ENCODE measurements at places on chromosomes 12 and 14.

DNA sequence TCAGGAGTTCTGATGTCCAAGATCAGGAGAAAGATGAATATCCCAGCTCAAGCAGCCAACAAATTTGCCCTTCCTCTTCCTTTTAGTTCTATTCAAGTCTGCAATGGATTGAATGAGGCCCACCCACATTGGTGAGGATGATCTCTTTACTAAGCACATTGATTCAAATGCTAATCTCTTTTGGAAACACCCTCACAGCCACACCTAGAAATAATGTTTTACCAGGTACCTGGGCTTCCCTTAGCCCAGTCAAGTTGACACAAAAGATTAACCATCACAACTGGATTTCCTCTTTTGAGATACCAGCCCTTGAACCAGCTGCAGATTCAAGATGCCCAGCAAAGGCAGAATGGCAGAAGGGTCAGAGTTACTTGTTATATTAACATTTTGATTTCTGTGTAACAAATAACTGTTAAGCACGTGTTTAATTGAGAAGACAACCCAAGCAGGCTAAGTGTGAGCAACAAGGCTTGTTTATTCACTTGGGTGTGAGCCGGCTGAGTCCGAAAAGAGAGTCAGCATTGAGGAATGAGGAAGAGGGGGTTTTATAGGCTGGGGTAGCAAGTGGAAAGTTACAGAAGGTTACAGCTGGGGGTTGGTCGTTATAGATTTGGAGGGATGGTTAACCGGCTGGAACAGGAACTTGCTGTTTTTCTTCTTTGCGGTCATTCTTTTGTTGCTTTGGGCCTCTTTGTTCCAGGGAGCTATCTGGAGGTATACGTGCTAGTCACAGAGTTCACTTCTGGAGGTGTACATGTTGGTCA is 180.3 kb downstream of the EMP1 start:
- no peak for DNase-seq

DNA sequence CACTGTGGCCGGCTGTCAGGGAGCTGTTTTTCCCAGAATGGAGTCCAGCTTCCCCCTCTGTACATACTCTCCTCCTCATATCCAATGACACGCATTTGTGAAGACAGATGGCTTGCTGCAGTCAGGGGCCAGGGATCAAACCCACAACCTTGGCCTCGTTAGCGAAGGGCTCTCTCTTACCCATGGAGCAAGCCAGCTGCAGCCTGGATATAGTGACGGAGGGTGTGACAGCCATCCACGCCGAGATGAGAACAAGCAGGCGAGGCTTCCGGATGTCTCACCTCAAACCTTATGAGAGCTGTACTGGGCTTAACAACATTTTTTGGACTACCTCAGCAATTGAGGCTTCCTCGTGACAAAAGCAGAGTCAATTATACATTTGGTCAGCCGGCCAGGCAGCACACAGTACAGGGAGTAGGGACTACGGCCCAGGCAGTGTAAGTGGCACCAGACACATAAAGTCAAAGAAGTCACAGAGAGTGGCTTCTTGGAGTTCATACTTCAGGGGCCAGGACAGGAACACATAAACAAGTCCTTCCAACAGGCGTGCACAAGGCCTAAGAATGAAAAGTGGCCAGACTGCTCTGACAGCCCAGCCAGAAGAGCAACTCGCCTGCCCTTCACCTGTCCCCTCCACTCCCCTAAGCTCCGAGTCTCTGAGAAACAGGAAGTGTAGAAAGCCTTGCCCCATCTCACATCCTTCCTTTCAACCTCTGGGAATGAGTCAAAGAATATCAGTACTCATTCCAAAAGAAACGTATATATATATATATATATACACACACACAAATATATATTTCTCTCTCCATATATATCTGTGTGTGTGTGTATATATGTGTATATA is 115.1 kb downstream of the TTC7B start:
- no peak for DNase-seq

DNA sequence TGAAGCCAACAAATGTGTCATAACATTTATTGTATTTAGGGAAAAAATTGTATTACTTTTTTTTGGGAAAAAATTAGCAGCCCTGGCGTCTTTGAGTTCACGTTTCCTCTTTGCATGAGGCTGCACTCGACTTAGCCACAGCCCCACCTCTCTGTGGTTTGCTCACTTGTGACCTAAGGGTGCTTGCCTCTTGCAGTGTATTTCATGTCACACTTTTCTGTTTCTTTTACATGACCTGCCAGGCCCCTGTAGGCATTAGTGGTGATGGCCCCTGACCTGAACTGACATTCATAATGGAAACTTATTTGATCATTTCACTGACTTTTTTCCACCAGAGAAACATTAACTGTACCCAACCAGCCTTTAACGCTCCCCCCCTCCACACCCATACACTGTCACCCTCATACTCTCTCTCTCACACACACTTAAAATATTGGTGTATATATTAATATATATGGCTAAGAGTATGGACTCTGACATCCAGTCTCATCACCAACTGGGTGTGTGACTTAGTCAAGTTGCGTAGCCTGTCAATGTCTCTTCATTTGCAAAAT is 122.9 kb downstream of the PRKCH start:
- no peak for DNase-seq

- peak; percentile 83 for DNase-seq
Measured at GRCh38 chr14:95545515-95546168, 10.8 kb downstream of the GLRX5 start.

GRCh38 chr14:72876710-72877063 is 17.2 kb downstream of the DPF3 start:
- no peak for DNase-seq

- no peak for DNase-seq
Measured at GRCh38 chr12:27463511-27464219, 17.1 kb downstream of the SMCO2 start.

- no peak for DNase-seq
Measured at GRCh38 chr14:94426526-94426925, 26.1 kb downstream of the SERPINA11 start.

DNA sequence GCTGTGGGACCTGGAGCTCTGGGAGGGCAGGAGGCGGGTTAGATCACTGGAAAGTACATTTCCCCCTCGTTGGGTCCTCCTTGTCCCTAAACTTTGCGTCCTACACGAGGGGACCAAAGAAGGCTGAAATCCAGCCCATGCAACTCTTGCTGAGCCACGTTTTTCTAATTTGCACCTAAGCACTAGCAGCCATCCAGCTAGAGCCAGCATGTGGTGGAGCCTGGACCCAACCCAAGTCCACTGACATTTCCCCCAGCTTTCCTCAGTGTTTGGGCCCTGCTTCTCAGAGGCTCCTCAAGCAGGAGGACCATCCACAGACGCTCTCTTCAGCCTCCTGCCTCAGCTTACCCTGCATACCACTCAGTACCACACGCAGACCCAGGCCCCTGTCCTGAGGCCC is 49.7 kb downstream of the TSPAN11 start:
- no peak for DNase-seq

DNA sequence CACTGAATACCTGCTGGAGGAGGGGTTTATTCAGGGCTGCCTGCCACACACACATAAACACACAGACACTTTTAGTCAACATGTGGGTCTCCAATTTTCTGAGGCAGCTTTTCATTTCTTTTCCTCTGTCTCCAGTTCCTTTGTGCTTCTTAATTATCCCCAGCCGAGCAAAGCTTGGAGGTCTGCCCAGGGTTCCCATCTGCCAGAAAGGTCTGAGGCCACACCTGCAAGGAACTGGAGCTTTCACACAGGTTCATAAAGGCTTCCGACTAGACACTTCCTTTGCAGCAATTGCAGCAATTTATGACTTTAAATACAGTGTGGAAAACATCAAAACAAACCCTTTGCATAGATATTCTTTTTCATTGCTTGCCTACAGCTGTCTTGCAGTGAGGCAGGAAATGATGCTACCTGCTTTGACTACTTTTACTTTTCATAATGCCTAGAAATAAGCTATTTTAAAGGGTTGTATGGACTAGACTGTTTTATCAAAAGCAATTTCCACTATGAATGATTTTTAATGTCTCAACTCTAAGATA is 1318.9 kb downstream of the AACS start:
- no peak for DNase-seq

DNA sequence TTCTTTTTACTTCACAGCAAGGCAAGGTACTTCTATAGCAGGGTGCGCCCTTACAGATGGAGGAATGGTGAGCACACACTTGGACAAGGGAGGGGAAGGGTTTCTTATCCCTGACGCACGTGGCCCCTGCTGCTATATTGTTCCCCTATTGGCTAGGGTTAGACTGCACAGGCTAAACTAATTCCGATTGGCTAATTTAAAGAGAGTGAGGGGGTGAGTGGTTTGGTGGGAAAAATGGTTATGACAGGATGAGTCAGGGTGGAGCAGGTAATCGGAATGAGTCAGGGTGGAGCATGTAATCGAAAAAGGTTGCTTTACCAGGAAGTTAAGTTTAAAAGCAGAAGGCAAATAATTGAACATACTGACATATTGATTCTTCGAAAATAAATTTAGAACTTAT is 23.7 kb upstream of the RAB21 start:
- DNase-seq = no peak

- DNase-seq = no peak
Measured at GRCh38 chr12:47507221-47507620, 198.6 kb downstream of the RPAP3 start.

DNA sequence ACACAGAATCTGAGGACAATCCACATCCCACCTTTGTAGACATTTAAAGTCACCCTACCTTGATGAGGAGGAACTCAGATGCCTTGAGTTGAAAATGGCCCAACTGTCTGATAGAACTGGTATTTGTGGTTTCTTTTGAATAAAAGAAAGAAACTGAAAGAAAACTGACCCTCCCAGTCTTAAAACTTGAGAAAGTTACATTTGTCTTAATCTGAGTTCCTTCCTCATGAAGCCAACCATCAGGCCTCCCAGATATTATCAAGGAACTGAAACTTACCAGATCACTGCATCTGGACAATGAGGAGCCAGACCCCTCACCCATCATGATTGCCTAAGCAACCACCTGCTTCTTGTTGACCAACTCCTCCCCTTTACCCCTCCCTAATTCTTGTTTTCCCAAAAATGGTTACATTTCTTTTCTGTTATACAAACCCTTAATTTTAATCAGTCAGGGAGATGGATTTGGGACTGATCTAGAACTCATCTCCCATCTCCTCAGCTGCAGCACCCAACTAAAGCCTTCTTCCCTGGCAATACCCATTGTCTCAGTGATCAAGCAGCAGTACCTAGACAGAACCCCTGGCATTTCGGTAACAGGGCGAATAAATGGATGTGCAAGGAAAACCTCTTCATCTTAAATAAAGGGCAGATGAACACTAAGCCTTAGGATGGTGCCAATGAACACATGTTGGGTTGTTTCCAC is 72.0 kb upstream of the RESF1 start:
- no peak for DNase-seq

GRCh38 chr12:133080026-133080367 is 726 bp upstream of the ZNF140 start:
- DNase-seq = peak; percentile 91

DNA sequence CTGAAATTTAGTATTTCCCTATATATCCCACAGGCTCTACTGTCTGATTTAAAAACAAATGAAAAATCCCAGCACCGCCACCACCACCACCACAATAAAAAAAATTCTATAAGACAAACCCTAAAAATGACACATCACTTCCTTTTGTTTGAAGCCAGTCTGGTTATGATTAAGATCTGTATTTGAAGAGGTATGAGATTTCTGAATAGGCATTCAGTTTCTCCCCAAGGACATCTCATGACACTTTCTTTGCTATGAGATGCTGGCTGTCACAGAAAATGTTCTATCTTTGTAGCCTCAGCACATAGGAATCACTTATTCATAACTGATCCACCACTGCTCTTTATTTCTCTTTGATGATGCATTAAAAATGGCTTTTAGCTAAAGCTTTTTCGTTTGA is 1071.0 kb downstream of the SLC6A15 start:
- DNase-seq = no peak

DNA sequence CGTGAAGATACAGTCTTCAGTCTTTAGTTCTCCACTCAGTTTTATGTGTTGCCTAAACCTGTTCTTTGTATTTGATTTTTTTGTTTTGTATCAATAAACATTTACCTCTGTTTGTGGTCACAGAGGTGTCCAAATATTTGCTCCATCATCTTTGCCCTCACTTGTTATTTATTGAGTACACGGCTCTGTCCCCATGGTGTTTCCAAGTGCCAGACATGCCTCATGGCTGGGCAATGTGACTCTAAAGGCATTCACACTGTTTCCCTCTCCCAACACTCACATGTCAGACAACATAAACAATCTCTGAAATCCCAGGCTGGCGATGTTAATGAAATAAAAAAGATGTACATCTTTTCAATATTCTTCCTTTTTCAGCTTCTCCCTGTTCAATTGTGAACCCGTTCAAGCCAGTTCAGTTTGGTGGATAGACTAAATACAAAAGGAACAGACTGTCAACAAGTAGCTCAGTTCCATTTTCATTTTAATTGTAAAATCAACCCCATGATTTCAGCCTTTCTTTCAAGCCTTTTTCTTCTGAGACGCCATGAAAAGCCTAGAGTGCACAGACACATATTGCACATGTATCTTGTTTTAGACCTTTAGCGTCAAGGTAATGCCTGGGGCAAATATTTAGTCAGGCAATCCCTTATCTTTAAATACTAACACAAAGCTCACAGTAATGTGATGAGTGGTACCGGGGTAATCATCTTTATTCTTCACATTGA is 680.7 kb downstream of the GALC start:
- DNase-seq = no peak

DNA sequence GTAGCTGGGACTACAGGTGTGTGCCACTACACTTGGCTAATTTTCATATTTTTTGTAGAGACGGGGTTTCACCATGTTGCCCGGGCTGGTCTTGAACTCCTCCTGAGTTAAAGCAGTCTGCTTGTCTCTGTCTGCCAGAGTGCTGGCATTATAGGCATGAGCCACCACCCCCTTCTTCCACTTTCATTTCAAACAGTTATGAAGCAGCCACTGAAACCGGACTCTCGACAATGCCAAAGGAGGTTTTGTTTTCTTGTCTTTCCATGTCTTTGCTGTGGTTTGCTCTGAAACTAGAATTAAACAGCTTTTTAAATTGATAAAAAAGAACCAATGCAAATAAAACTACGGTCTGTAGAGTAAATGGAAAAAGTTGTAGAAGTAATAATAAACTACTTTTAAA is 30.4 kb downstream of the RAP1B start:
- DNase-seq = no peak

Measured in osteoblast (primary cell).